ENCODE measurements at places on chromosomes 4 and X. TPM values are rescaled to one million over a fixed set of nuclear protein-coding genes. Genes with fewer than 3 reads are reported as not detected.

GRCh38 chrX:21813612-21814368 lies 25.6 kb upstream of the MBTPS2 start:
- H3K36me3 ChIP-seq: no peaks in the 10 kb centered on the region
- no peak overlapping the region for H3K27ac ChIP-seq
- H3K27me3 ChIP-seq: no peaks in the 10 kb centered on the region

- H3K27ac ChIP-seq: no peak overlapping the region
- no peaks in the 10 kb centered on the region for H3K27me3 ChIP-seq
- H3K36me3 ChIP-seq: no peaks in the 10 kb centered on the region
- no peak for DNase-seq
- H3K4me3 ChIP-seq: no peak overlapping the region
- H3K4me1 ChIP-seq: no peaks in the 10 kb centered on the region
Measured at GRCh38 chr4:70946939-70947338, 44.8 kb downstream of the MOB1B start.

DNA sequence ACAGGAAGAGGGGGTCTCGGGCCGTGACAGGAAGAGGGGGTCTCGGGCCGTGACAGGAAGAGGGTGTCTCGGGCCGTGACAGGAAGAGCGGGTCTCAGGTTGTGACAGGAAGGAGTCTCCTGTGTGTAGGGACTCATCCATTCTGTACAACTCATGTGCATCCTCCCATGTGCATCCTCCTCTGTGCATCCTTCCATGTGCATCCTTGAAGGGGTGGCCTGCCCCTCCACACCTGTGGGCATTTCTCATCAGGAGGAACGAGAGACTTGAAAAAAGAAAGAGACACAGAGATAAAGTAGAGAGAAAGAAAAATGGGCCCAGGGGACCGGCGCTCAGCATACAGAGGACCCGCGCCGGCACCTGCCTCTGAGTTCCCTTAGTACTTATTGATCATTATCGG lies 30.2 kb upstream of the PLCXD1 start:
- no peak overlapping the region for H3K4me3 ChIP-seq
- DNase-seq: peak; percentile 47
- no peak overlapping the region for H3K27ac ChIP-seq
- no peaks in the 10 kb centered on the region for H3K27me3 ChIP-seq

DNA sequence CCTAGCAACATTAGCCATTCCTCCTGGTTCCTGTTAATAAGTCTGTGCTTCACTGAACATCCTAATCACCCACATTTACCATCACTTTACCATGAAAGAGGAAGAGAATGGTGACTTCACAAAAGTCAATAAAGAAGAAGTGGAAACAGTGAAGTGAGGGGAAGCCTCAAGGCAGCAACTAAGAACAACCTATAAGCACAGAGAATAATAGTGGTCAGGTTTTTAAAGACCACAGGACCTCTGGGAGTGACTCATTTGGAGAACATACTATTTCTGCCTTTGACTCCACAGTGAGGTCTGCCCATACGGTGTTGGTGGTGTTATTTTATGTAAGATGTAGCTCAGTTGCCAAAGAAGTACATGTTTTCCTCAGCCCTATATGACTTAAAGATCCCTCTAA lies 86.0 kb upstream of the TET2 start:
- no peaks in the 10 kb centered on the region for H3K4me1 ChIP-seq
- no peak overlapping the region for H3K4me3 ChIP-seq
- no peaks in the 10 kb centered on the region for H3K27me3 ChIP-seq
- DNase-seq: no peak
- H3K27ac ChIP-seq: no peak overlapping the region
- H3K36me3 ChIP-seq: no peaks in the 10 kb centered on the region

DNA sequence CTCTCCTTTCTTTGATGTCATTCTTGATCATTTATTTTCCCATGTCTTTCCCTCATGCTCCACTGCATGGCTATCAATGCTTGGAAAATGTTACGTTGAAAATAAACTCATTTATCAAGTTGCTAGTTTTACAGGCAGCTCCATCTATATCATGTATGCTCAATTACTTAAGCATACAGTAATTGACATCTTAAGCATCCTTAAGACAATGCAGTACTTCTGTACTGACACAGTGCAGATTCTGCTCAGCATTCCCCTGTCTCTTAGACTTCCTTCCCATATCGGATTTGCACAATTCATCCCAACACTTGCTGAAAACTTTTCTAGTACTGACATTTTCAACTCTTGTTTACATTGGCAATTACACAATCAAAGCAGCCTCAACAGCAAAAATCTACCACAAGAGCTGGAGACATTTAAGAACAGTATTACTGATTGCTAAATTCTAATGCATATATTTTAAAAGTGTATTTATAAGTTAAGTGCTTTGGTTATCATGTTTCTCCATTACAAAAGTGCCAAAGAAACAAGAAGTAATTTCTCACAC lies 165.6 kb downstream of the ATP10D start:
- no peak overlapping the region for H3K27ac ChIP-seq
- no peak for DNase-seq
- no peaks in the 10 kb centered on the region for H3K27me3 ChIP-seq
- no peak overlapping the region for H3K4me3 ChIP-seq
- H3K36me3 ChIP-seq: no peaks in the 10 kb centered on the region

DNA sequence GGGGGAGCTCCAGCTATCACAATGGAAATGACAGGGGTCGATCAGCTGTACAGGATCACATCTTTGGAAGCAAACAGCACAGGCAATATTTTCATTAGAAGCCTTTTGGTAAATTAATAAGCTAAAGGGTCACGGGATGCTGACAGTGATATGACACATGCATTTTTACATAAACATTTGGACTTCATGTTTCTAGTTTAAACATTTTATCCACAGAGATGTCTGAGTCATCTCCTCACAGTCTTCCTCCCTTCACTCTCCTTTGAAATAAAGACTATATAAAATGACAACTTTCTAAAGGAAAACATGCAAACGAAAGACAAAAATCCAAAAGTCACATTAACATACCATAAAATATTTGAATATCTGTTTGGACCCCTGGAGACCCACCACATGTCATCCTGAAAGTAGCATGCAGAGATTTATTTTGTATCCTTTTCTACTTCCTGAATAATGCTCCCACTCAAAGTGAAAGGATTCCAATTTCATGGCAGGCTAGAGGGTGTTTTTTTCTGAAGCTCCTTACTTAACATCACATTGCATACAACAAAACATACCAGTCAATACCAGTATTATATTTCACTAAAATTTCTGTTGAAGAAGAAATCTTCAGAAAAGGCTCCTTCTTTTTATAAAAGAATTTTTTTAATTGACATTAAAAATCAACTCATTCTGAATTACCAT lies 200.1 kb upstream of the PPARGC1A start:
- H3K27ac ChIP-seq: no peak overlapping the region
- H3K4me1 ChIP-seq: no peaks in the 10 kb centered on the region
- no peak for DNase-seq
- no peak overlapping the region for H3K4me3 ChIP-seq

DNA sequence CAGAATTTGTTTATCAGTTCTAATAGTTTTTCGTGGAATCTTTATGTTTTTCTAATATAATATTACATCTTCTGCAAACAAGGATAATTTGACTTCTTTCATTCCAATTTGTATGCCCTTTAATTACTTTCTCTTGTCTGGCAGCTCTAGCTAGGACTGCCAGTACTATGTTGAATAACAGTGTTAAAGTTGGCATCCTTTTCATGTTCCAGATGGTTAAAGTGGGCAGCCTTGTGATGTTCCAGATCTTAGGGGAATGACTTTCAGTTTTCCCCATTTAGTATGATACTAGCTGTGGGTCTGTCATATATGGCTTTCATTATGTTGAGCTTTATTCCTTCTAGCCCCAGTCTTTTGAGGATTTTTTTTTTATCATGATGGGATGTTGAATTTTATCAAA lies 220.6 kb upstream of the WDFY3 start:
- no peaks in the 10 kb centered on the region for H3K27me3 ChIP-seq
- H3K27ac ChIP-seq: no peak overlapping the region
- H3K4me3 ChIP-seq: no peak overlapping the region
- H3K36me3 ChIP-seq: no peaks in the 10 kb centered on the region
- H3K4me1 ChIP-seq: no peaks in the 10 kb centered on the region

DNA sequence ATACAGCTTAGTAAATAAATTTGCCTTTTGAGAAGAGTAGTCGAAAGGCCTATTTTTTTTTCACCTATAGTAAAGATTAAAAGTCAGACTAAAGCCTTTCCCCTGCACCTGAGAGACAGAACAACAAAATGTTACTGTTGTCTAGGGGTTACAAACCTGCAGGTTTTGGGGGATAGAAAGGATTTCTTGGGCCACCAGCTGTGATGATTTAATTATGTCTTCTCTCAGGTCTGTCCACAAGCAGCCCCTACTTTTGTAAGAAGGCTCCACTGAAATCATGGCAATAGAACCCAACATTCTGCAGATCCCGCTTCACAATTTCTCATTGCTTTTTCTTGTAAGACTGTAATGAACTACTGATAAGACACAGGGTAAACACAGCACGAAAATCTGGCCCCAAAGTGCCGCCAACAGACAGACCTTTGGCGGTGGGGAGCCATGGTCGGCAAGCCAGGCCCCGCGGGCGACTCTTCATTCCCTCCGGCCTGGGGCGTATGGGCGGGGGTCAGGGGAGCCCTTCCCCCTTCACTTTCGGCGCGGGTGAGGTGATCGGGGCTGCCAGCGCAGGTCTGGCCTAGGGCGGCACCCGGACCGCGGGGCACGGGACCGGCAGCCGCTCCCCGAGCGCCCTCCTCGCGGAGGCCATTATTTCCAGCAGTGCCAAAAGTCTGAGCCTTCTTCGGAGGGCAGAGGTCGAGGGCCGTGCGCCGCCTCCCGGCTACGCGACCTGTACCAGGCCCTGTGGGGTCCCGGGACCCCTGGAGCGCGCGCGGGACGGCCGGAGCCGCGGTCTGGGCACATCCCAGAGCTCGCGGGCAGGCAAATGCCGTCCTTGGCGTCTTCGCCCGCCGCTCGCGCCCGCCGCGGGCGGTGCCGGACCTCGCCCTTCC lies 812 bp upstream of the KDM6A start:
- H3K4me1 ChIP-seq: peaks cover 24% of the 10 kb centered on the region
- H3K36me3 ChIP-seq: no peaks in the 10 kb centered on the region
- H3K4me3 ChIP-seq: peak overlapping the region; percentile 97
- no peak for DNase-seq

DNA sequence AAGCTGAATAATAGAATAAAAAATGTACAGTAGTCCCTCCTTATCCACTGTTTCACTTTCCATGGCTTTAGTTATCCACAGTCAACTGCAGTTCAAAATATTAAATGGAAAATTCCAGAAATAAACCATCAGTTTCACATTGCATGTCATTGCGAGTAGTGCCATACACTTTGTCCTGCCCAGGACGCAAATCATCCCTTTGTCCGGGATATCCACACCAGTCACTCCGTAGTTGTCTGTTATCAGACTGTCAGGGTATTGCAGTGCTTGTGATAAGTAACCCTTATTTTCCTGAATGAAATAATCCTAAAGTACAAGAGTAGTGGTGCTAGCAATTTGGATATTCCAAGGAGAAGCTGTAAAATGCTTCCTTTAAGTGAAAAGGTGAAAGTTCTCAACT lies 271.3 kb downstream of the DKK2 start:
- no peak for DNase-seq
- no peaks in the 10 kb centered on the region for H3K36me3 ChIP-seq
- H3K4me3 ChIP-seq: no peak overlapping the region
- no peak overlapping the region for H3K27ac ChIP-seq
- no peaks in the 10 kb centered on the region for H3K4me1 ChIP-seq

DNA sequence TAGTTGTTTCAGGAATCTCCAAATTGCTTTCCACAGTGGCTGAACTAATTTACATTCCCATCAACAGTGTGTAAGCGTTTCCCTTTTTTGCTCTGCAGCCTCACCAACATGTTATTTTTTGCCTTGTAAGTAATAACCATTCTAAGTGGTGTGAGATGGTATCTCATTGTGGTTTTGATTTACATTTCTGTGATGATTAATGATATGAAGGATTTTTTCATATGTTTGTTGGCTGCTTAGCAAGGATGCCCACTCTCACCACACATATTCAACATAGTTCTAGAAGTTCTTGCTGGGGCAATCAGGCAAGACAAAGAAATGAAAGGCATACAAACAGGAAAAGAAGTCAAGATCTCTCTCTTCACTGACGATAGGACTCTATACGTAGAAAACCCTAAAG lies 472.4 kb downstream of the ZNF674 start:
- no peaks in the 10 kb centered on the region for H3K4me1 ChIP-seq
- DNase-seq: no peak
- H3K4me3 ChIP-seq: no peak overlapping the region
- H3K27ac ChIP-seq: no peak overlapping the region

- no peaks in the 10 kb centered on the region for H3K4me1 ChIP-seq
- no peaks in the 10 kb centered on the region for H3K27me3 ChIP-seq
- H3K36me3 ChIP-seq: no peaks in the 10 kb centered on the region
- DNase-seq: no peak
- no peak overlapping the region for H3K27ac ChIP-seq
Measured at GRCh38 chr4:167419468-167420140, 185.3 kb upstream of the SPOCK3 start.

DNA sequence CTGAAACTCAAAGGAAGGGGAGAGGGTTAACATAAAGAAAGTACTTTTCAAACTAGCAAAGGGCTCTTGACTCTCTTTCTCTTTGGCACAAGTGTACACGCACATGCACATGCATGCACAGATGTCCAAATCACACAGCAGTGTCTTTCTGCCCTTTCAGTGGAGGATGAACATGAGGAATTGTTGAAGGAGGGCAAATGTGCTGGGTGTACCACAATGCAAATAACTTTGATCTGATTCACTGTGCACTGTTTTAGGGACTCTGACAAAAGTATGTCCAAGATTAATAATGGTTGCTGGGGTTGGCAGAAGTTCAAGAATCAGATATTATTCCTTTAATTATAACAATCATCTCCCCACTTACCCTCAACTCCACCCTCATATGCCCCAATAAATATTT lies 93.8 kb downstream of the GPC4 start:
- no peak overlapping the region for H3K27ac ChIP-seq
- no peaks in the 10 kb centered on the region for H3K36me3 ChIP-seq
- H3K27me3 ChIP-seq: no peaks in the 10 kb centered on the region
- DNase-seq: no peak
- peaks cover 34% of the 10 kb centered on the region for H3K4me1 ChIP-seq

DNA sequence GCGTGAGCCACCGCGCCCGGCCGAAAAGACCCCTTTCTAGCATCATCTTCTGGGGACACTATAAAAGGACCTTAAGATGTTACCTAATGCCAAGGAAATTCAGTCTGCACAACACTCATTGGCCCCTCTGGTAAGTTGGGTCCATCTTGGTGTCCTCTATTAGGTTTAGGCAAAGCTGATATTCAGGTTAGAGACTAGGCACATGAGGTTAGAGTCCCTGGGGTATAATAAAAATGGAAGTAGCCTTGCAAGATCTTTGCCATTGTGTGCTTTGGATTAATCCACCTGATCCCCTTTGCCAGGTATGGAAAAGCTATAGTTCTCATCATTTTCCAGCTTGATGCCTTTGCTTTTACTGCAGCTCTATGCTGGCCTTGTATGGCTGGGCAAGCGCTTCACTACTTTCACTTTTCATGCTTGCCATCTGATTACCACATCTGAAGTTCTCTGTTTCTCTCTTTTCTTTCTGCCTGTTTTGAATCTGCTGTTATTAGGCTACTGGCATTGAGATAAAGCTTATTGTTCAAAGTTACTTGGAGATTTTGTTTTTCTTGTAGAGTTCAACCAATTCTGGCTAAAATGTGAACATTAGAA lies 5.4 kb upstream of the ADH4 start:
- H3K27me3 ChIP-seq: no peaks in the 10 kb centered on the region
- H3K4me3 ChIP-seq: no peak overlapping the region
- H3K36me3 ChIP-seq: no peaks in the 10 kb centered on the region
- H3K27ac ChIP-seq: no peak overlapping the region
- no peaks in the 10 kb centered on the region for H3K4me1 ChIP-seq
- no peak for DNase-seq

The CACNA1F gene
- total RNA-seq: 0.06 TPM

The SORCS2 gene
- total RNA-seq: 10.1 TPM

The DUX4 gene
- total RNA-seq: not detected

The KLB gene
- total RNA-seq: not detected

The GAGE12E gene
- not detected for total RNA-seq

The FGB gene
- not detected for total RNA-seq

Data from esophagus muscularis mucosa (tissue), 4 donors.